ENCODE measurements at places on chromosomes 2 and 18. TPM values are rescaled to one million over a fixed set of nuclear protein-coding genes. Genes with fewer than 3 reads are reported as not detected.

Gene LOXHD1
- polyA plus RNA-seq, result not detected

GRCh38 chr2:177204417-177204816 lies 8.2 kb upstream of the HNRNPA3 start:
- no peak for DNase-seq

Gene AFF3
- polyA plus RNA-seq, result 17.9 TPM

Gene AMMECR1L
- 15.4 TPM for polyA plus RNA-seq

Gene DAPL1
- not detected for polyA plus RNA-seq

DNA sequence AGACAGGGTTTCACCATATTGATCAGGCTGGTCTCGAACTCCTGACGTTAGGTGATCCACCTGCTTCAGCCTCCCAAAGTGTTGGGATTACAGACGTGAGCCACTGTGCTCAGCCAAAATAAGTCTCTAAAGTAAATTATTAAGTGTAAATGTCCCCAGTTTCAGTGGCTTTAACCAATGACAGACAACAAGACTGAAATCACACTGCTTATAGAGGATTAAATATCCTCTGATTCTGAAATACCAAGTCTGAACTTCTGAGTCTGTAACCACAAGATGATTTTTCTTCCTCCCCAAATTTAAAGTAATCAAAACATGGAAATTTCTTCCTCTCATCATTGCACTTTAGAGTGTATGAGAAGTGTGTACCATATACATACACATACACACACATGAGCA lies 16.5 kb upstream of the ANKRD44 start:
- DNase-seq, result no peak

Gene MTCL1
- 56.6 TPM for polyA plus RNA-seq

GRCh38 chr2:29753671-29754444 lies 167.5 kb downstream of the ALK start:
- peak; percentile 29 for DNase-seq

GRCh38 chr18:50638884-50639420 lies 79.1 kb downstream of the MAPK4 start:
- no peak for DNase-seq

Gene GREB1L
- polyA plus RNA-seq, result not detected

GRCh38 chr2:156333274-156333950 lies 891 bp upstream of the NR4A2 start:
- DNase-seq, result no peak

- DNase-seq, result no peak
These were observed 230.3 kb downstream of the SLC4A3 start for GRCh38 chr2:219857751-219858150.

GRCh38 chr2:1864301-1864980 lies 120.1 kb upstream of the PXDN start:
- no peak for DNase-seq

DNA sequence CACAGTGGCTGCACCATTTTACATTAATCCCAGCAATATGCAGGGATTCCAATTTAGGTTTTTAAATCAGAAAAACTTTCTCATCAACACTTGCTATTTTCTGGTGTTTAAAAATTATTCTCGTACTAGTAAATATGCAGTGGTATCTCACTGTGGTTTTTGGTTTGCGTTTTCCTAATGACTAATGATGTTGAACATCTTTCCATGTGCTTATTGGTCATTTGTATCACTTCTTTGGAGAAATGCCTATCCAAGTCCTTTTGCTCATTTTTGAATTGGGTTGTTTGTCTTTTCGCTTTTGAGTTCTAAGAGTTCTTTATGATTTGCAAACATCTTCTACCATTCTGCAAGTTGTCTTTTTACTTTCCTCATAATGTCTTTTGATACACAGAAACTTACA lies 62.1 kb upstream of the TCF7L1 start:
- no peak for DNase-seq

DNA sequence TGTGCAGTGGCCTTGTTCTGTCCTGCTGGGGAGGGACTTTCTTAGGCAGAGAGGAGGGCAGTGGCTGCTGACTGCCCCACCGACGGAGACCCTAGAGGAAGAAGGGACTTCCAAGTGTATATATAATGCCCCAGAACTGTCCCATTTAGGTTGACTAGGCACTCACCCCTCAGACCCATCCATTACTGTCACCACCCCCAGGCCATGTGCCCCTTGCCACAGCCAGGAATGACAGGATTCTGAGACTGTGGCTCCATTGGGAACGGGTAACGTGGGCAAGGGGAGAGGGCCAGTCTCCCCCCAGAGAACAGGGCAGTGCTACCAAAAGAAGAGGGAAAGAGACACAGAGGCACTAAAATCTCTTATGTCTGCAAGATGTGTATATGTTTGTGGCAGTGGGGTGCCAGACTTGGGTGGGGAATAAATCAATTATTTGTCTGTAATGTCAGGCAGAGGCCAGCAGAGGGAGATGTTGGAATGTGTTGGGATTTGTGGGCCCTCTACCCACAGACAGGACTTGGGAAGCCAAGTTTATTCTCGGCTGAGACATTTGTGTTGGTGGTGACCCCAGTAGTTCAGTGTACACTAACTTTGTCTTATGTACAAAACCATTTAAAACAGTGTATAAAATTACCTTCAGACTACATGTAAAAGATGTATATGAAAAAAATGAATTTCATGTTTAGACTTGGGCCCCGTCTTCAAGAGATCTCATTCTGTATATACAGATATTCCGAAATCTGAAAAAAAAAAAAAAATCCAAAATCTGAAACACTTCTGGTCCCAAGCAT lies 24.0 kb upstream of the TMEM37 start:
- DNase-seq, result peak; percentile 43

GRCh38 chr2:70767079-70767698 lies 811 bp downstream of the ADD2 start:
- no peak for DNase-seq

DNA sequence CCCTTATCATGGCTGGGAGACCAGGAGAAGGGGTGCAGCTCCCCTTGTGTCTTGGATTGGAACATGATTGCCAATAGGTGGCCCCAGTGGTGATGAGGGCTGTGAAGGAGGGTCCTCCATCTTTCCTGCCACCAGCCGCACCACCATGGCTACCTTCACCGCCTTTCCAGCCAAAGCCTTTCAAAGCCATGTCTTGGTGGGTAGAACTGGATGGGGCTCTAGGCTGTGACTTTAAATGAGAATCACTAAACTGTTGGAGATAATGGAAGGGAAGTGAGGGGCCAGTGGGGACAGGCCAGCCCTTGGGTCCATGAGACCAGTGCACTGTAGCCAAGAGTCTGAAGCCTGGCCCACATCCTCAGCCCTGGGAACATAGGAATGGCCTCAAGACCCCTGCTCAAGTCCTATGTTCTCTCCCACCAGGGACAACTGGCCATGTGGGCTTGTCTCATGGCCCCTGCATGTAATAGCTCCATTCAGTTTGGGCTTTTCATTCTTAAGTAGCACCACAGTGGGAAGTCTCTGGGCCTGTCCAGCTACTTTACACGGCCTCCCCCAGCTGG lies 345.7 kb downstream of the DYSF start:
- no peak for DNase-seq

DNA sequence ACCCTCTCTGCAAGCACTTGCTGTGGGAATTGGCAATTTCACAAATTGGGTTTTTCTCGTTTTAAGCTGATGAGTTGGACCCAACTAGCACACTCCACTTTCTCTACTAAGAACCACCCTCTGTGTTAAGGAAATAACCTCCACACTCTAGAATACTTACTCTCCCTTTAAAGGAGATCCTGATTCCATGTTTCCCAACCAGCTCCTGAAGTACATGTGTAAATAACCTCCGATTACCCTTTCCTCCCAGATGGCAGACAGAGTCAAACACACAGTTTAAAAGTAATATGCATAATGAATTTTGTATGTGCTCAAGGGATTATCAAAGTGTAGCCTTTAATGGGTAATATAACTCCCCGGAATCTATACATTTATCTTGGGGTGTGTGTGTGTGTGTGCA lies 171.3 kb upstream of the OSR1 start:
- no peak for DNase-seq

Gene HOXD10
- not detected for polyA plus RNA-seq

DNA sequence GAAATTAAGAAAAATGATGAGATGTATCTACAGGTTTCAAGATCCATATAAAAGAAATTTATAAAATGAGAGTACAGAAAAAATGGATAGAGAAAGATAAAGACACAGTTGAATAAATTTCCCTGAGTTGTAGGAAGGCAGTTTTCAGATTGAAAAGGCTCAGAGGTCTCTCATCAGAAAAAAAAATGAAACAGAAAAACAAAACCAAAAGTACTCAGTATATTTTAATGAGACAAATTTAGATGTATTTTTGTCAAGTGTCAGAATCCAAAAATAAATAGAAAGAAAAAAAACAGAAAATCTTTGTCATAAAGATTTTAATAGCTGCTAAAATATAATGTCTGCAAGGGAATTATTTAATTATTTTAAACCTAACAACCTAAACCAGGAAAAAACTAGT lies 520.5 kb downstream of the KCNJ3 start:
- no peak for DNase-seq
